ENCODE measurements at places on chromosomes 2 and 18.
A peak's percentile ranks its signal among the peaks of the same experiment; 100 is the strongest.

DNA sequence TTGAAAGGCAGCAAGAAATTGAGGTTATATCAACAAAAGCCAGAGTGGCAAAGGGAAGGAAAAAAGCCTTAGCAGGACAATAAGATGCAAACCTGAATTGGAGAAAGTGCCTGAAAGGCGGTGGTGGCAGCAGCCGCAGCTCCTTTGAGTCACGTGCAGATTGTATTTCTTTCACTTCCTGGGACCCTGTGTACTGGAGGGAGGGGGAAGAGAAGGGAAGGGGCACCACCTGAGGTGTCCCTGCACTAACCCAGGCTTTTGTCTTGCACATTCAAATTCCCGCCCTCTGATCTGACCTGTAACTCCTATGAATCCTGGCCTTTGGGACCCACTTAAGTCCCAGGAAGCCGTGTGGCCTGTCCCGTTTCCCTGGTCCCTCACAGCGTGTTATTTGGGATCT is 326.1 kb upstream of the SKOR2 start:
- DNase-seq = no peak

DNA sequence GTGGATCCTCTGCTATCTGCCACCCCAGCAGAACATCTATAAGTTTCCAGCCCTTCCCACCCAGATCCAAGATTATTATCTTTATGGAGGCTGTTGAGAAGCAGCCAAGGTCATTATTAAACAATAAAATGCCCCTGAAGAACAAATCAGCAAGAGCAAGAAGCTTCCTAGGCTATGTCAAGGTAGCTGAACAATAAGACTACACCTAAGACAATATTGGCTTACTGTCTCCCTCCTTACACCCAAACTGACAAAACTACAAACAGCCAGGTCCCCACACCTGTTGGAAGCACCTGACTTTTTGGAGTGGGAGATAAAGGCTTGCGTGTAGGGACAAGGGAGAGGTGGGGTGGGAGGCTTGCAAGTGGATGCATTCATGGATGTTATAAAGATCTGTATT is 128.5 kb downstream of the SPTBN1 start:
- DNase-seq = no peak

DNA sequence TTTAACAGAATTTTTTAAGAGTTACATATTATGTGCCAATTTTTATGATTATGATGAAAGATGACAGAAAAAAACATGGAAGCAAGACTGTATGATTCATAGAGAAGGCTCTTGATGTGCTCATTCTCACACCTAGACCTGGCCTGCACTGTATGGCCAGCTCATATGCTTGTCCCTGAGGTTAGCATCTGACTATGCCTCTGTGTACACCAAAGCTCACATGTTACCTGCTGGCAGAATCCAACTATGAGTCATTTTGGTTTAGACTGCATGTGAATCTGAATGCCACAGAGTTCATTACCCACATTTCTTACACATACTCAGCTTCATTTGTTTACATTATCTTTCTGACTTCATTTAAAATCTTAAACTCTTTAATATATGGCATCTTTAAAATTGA is 139.0 kb downstream of the DSC3 start:
- DNase-seq = no peak

DNA sequence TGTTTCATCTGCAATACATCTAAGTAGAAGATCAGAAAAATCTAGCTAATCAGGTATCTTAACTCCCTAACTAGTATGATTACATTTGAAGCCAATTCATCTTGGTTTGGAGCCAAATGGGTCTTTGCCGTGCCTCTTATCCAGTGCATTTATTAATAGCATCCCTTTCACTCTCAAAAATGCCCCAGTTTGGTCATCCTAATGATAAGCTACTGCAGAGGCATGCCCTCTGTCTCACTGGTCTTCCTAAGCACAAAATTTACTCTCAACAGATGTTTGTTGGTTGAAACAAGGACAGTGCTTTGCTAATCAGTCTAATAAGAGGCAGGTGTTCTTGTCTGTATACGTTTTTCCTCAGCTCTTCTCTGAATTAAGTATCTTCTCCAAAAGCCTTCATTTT is 403.2 kb downstream of the RAD51AP2 start:
- DNase-seq = no peak

- DNase-seq = peak; percentile 21
These were observed at the start of gene DRC1 for GRCh38 chr2:26401739-26402541. TSS of gene DRC1 (plus strand) at chr2:26401920. CDS start at chr2:26401990, 70 bp downstream.

DNA sequence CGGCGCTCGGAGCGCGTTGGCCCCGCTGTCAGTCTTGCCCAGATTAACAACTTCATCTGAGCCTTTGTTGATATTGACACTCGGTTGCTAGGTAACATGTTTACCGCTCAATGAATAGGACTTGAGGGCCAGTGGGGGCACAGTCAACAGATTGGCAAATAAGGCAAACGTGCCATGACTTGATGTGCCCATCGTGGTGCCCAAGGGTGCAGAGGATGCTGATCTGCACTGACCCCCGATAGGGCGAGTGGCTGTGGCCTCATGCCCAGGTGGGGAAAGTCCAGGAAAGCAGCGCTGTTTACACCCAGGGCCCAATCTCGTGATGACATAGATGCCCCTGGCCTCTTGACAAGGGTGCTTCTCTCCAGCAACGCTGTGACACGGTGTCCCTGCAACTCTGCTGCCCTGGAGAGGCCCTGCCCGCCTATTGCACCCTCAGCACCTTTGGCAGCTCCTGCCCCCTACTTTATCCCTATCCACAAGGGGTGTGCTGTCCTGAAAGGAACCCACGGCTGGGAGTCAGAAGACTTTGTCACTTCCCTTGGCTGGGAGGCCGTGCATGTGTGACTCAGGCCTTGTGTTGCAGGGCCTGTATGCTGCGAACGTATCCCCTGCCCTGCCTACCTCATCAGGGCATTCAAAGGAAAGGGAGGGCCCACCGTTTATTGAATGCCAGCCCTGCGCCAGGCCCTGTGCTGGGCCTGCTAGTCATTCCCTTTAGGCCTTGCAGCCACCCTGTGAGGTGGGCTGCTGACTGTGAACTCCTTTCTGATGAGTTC is 158.0 kb downstream of the INHBB start:
- no peak for DNase-seq

DNA sequence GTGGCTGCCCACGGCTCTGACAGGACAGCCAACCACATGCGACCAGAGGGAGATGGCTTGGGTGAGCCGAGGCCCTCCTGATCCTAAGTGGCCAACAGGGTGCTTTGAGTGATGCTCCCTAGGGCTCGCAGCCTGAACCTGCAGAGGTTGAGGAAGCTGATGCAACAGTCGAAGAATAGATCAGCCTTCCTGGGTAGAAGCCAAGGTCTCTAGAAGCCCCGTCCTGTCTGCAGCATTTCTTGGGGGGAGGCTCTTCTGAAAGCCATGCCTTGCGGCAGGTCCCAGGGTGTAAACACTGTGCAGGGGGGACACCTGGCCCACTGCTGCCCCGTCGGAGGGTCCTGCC is 136.4 kb downstream of the HDAC4 start:
- DNase-seq = no peak

DNA sequence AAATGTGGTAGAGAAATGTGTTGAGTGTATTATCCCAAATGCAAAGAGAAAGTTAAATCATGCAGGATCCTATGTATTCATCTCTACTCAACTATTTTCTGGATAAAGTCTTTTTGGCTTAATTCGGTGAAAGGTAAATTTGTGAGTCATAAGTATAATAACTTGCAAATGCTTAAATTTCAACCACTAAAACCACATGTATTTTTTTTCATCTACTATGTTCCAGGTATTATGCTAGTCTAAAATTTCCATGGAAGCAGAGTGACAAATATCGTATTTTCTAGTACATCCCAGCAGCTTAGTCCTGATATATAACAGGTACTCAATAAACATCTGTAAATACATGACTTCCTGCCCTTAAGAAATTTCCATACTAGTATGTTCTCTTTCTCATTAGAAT is 6.2 kb downstream of the ALS2 start:
- DNase-seq = no peak

GRCh38 chr2:23624915-23625314 is 239.9 kb downstream of the KLHL29 start:
- no peak for DNase-seq

DNA sequence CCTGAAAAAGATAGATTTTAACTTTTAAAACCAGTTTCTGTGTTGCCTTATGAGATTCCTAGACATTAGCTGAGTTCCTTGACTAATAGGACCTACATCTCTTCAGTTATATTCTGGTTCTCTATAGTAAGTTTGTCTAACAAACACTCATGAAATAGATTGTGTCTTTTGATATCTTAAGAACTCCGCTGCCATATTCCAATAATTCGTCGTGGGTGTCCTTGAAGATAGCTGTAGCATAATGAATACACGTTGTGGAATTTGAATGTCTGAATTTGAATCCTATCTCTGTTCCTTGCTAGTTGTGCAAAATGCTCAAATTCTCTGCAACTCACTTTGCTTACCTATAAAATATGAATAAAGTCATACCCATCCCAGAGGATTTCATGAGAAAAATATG is 176.8 kb upstream of the COL3A1 start:
- no peak for DNase-seq

- DNase-seq = no peak
These were observed 433.1 kb downstream of the NCKAP5 start for GRCh38 chr2:133135035-133135654.

- no peak for DNase-seq
These were observed 145.8 kb upstream of the ACAA2 start for GRCh38 chr18:49959176-49959575.

GRCh38 chr18:23587220-23587642 is 925 bp upstream of the NPC1 start:
- no peak for DNase-seq

DNA sequence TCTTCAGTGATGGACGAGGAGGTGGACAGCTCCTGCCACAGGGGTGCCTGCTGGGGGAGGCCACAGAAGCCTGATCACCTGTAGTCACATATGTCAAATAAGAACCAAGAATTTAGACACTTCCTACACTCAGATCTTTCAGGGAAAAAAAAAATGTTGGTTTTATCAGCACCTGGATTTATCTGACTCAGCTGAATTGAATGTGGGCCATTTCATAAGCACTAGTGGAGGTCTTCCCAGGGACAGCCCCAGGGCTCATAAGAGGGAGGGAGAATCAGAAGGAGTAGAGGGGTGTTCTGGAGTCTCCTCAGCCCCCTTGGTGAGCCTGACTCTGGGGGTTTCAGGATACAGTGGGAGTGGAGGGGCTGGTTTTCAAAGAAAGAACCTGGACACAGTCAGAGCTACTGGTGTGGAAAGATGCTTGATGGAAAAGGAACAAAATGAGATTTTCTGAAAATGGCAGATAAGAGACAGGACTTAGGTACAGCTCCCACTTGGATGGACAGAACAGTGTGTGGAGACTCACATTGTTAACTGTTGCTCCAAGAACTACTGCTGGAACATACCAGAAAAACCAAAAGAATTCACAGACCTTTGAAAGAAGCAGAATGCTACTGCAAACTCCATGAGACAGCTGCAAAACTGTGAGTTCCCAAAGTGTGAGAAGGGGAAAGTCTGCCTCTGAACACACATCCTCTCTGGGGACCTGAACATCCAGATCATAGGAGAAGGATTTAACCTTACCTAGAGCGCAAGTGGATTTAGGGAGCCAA is 45.4 kb downstream of the LCT start:
- peak; percentile 29 for DNase-seq

- DNase-seq = no peak
These were observed 149.3 kb downstream of the GPD2 start for GRCh38 chr2:156585457-156585856.

GRCh38 chr2:64214281-64215115 is 70.3 kb upstream of the PELI1 start:
- DNase-seq = no peak

DNA sequence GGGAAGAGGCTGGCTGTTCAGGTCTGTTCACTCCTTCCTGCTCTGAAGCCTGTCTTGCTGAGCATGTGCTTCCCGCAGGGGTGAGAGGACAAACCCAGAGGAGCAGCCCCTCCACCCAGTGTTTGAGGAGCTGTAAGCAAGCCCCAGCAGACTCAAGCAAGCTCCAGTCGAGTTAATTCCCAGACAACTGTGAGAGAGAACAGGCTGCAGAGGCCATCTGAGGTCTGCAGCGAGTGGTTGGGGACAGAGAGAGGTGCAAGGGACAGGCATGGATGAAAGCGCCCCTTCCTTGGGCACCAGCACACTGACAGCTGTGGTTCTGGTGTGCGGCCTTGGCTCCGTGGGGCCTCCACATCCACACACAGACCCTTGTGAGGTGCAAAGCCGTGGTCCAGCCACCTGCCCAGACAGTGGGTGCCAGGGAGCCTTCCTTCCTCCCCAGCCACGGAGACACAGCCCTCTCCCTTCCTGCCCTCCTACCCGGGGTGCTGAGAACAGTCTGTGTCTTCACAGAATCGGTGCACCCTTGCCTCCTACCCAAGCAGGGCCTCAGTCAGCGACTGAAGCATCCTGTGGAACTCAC is 36.2 kb downstream of the MAL start:
- DNase-seq = no peak

GRCh38 chr2:19068206-19068605 is 290.2 kb downstream of the OSR1 start:
- no peak for DNase-seq

- DNase-seq = peak; percentile 1
These were observed 180.6 kb downstream of the FSIP2 start for GRCh38 chr2:185919155-185919554.

- no peak for DNase-seq
These were observed 112.4 kb downstream of the PLEKHA3 start for GRCh38 chr2:178592655-178593054.

DNA sequence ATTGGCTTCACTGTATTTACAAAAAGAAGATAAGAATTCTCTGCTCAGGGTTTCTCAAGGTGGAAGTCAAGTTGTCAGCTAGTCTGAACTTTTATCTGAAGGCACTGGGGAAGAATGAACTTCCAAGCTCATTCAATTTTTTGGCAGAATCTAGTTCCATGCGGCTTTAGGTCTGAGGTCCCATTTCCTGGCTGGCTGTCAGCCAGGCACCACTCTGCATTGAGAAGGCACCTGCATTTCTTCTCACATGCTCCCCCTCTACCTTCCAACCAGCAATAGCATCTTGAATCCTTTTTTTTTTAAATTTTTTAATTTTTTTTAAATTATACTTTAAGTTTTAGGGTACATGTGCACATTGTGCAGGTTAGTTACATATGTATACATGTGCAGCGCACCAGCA is 46.2 kb upstream of the RPE start:
- DNase-seq = no peak

GRCh38 chr18:63138436-63139340 is 180.9 kb downstream of the BCL2 start:
- DNase-seq = no peak

- DNase-seq = no peak
These were observed 77.8 kb upstream of the PMAIP1 start for GRCh38 chr18:59821983-59822382.

Data from fibroblast of skin of left biceps (primary cell).